ENCODE measurements at places on chromosomes 3 and 15. TPM values are rescaled to one million over a fixed set of nuclear protein-coding genes. Genes with fewer than 3 reads are reported as not detected.

SPTBN5 gene
- not detected for total RNA-seq

ALS2CL gene
- total RNA-seq: 15.7 TPM

BRK1 gene
- total RNA-seq: 104 TPM

NUP210 gene
- 0.29 TPM for total RNA-seq

MFSD1 gene
- total RNA-seq: 152 TPM

TEX264 gene
- total RNA-seq: 74.8 TPM

- DNase-seq: peak; percentile 93
- H3K4me1 ChIP-seq: no peaks in the 10 kb centered on the region
- no peak overlapping the region for H3K4me3 ChIP-seq
- H3K27ac ChIP-seq: peak overlapping the region; percentile 49
- H3K36me3 ChIP-seq: no peaks in the 10 kb centered on the region
- H3K27me3 ChIP-seq: no peaks in the 10 kb centered on the region
These were observed 339.0 kb upstream of the PROK2 start for GRCh38 chr3:72123908-72124441.

DNA sequence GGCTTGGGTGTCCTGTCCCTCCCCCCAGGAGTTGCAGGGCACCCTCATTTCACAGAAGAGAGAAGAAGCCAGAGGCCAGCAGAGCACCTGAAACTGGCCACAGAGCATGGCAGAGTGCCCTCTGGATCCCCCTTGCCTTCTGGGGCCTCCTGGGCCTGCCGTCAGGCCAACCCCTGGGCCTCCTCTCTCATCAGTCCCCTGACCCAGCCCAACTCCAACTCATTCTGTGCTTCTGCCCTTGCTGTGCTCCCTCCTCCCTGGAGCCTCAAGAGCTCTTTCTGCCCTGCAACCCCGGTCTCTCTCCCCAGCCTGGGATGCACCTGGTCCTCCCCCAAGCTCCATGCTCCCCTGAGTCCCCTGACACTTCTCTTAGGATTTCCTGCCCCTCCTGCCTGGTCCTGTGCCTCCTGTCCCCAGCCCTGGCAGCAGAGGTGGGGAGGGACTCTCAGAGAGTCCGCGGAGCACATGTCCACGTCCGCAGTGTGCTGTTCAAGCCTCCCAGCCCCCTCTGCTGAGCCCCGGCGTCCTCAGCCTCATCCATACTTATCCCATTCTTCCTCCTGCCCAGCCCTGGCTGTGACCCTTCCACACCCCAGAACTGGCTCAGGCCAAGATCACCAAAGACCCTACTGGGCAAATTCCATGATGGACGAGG, 30.5 kb upstream of the CACNA2D2 start:
- no peaks in the 10 kb centered on the region for H3K4me1 ChIP-seq
- H3K27me3 ChIP-seq: no peaks in the 10 kb centered on the region
- no peaks in the 10 kb centered on the region for H3K36me3 ChIP-seq
- no peak for DNase-seq
- H3K27ac ChIP-seq: no peak overlapping the region
- no peak overlapping the region for H3K4me3 ChIP-seq

GRCh38 chr3:45434996-45435395, 46.6 kb downstream of the LARS2 start:
- H3K27ac ChIP-seq: no peak overlapping the region
- no peak for DNase-seq
- H3K4me3 ChIP-seq: no peak overlapping the region
- no peaks in the 10 kb centered on the region for H3K36me3 ChIP-seq
- no peaks in the 10 kb centered on the region for H3K4me1 ChIP-seq

- H3K27ac ChIP-seq: no peak overlapping the region
- DNase-seq: no peak
- H3K4me1 ChIP-seq: no peaks in the 10 kb centered on the region
- H3K4me3 ChIP-seq: no peak overlapping the region
- no peaks in the 10 kb centered on the region for H3K36me3 ChIP-seq
These were observed 57.3 kb upstream of the PRTG start for GRCh38 chr15:55800216-55800615.

DNA sequence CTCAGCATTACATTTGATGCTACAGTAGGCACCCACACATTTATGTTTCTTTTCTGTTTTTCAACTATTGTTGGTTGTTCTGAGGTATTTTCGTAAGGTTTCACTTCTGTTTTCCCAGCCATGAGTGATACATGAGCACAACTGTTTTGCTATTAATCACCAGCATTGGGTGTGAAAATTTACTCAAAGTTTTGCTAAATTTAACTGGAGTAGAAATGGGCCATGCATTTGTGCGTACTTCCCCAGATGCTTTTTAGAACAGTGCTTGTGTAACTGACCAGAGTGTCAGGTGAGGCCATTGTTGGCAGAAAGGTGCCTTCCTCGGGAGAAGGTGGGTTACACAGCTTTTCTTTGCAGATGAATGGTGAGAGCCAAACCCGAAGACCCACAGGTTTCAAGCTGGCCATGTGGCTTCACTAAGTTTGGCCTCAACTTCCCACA, 70.4 kb downstream of the ST6GAL1 start:
- no peak for DNase-seq
- H3K27ac ChIP-seq: no peak overlapping the region
- no peaks in the 10 kb centered on the region for H3K4me1 ChIP-seq
- H3K36me3 ChIP-seq: no peaks in the 10 kb centered on the region
- no peaks in the 10 kb centered on the region for H3K27me3 ChIP-seq
- H3K4me3 ChIP-seq: no peak overlapping the region

- no peaks in the 10 kb centered on the region for H3K27me3 ChIP-seq
- H3K27ac ChIP-seq: no peak overlapping the region
- peaks cover 16% of the 10 kb centered on the region for H3K4me1 ChIP-seq
- no peak for DNase-seq
These were observed 5.3 kb downstream of the SEMA7A start for GRCh38 chr15:74428442-74428787.

DNA sequence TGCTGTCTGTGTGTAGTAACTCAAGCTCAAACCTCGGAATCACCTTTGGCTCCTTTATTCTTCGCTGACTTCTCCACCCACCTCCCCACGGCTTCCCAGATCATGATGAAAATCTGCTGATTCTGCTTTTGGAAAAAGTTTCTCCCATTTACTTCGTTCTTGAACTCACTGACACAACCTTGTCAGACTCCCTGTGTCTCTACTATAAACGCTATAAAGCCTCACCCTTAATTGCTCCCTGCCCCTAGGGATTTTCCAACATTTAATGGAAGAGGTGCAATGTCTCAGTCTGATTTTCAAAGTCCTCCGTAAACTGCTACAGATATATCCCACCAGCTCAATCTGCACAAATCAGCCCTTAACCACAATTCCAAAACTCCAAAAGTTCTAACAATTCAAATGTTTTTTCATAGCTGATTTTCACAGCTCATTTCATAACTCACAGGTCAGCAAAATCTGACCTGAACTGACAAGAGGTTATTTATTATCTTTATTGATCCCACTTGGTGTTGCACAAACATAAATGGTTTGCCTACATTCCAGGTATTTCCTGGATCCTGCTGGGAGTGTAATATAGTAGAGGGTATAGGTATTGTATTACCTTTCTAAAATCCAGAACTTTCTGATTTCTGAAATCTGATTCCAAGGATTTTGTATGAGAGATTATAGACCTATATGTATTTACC, 129.4 kb downstream of the PLD1 start:
- no peak overlapping the region for H3K27ac ChIP-seq
- H3K36me3 ChIP-seq: no peaks in the 10 kb centered on the region
- no peak overlapping the region for H3K4me3 ChIP-seq
- no peak for DNase-seq

DNA sequence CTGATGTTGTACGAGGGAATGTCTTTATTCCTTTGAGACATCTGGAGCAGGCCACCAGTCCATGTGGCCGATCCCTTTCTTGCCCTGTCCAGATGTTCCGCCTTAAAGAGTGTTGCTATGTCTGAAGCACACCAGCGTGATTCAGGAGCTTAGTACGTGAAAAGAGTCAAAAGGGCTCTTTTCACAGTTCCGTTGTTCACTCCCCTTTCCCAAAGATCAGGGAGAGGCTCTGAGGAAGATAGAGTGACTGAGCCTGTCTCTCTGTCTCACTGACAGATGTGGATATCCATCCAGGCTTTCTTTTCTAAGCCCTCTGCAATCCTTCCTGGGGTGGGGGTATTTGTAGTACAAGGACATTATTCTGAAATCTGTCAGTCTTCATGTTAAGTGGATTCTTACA, 262.5 kb upstream of the LRTM1 start:
- no peaks in the 10 kb centered on the region for H3K36me3 ChIP-seq
- H3K4me1 ChIP-seq: no peaks in the 10 kb centered on the region
- no peak overlapping the region for H3K27ac ChIP-seq
- H3K4me3 ChIP-seq: no peak overlapping the region
- DNase-seq: no peak

DNA sequence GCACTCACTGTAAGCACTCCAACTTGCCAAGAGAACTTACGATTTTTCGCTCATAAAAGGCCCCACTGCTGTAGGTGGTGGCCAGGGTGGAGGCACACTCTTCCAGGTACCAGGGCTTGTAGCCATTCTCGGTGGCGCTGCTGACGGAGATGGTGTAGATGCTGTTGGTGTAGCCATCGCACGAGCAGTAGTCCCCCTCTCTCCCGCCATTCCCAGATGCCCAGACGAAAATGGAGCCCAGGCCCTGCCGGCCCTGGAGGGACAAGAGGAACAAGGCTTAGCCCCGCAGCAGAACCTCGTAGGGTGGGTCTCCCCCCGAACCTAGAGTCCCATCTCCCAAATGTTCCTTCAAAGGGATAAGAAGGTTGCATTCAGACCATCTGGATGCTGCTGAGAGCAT, 96.3 kb downstream of the PCSK6 start:
- no peaks in the 10 kb centered on the region for H3K4me1 ChIP-seq
- H3K27me3 ChIP-seq: no peaks in the 10 kb centered on the region
- H3K27ac ChIP-seq: no peak overlapping the region
- DNase-seq: no peak
- no peak overlapping the region for H3K4me3 ChIP-seq

- no peak for DNase-seq
- no peak overlapping the region for H3K4me3 ChIP-seq
- H3K27me3 ChIP-seq: no peaks in the 10 kb centered on the region
- H3K4me1 ChIP-seq: no peaks in the 10 kb centered on the region
These were observed 215.9 kb upstream of the LRRC3B start for GRCh38 chr3:26406636-26407035.

GRCh38 chr3:187196573-187197334, 532 bp upstream of the RTP1 start:
- H3K4me3 ChIP-seq: no peak overlapping the region
- H3K4me1 ChIP-seq: no peaks in the 10 kb centered on the region
- no peaks in the 10 kb centered on the region for H3K36me3 ChIP-seq
- H3K27ac ChIP-seq: no peak overlapping the region

GRCh38 chr15:75156326-75157215, 45.1 kb upstream of the C15orf39 start:
- no peaks in the 10 kb centered on the region for H3K27me3 ChIP-seq
- H3K4me1 ChIP-seq: no peaks in the 10 kb centered on the region
- H3K27ac ChIP-seq: no peak overlapping the region
- no peaks in the 10 kb centered on the region for H3K36me3 ChIP-seq

- peak overlapping the region; percentile 87 for H3K27ac ChIP-seq
- no peaks in the 10 kb centered on the region for H3K27me3 ChIP-seq
- peaks cover 6% of the 10 kb centered on the region for H3K4me1 ChIP-seq
- peak; percentile 47 for DNase-seq
These were observed 1.5 kb upstream of the MAPKBP1 start for GRCh38 chr15:41772720-41773331.

All from uterus (tissue), 4 donors.